Stimulated activated CD8-positive, alpha-beta memory T cell treated with anti-CD3 and anti-CD28 coated beads, Interleukin-15, amount 100 ng/mL, for 4 hours (primary cell): ENCODE measurements at places on chromosomes 4 and X.
A peak's percentile ranks its signal among the peaks of the same experiment; 100 is the strongest.

DNA sequence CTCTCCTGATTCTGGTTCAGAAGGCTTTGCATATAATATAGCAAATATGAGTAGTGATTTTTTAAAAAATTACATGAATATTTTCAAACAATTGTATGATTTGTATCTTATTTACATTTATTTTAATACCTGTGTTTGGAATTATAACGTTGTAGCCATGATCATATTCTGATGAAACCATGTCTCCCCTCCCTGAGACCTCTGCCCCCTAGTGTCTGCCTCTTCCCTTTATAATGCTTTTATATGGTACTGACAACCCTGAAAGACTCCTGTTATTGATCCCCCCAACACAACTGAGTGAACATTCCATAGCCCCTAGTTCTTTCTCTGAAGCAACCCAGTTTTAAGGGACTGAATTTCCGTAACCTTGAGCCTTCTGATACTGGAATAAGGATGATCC is 187.4 kb downstream of the SOX3 start:
- DNase-seq = no peak

DNA sequence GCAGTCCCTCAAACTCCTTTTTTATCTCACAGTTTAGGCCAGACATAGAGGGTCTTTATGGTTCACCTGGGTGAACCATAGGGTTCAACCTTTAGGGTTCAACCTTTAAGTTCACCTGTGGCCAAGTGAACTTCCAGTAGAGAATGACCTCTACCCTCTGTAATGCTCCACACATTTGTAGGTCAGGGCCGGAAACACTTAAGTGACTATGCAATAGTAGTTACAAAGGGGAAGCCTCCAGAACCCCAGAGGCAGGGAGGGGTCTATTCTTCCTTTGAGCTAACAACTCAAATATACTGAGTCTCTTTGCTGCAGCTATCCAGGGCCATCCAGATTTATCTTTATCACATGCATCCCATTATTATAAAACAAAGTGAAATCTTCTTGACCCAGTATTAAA is 100.0 kb downstream of the LARP1B start:
- no peak for DNase-seq

DNA sequence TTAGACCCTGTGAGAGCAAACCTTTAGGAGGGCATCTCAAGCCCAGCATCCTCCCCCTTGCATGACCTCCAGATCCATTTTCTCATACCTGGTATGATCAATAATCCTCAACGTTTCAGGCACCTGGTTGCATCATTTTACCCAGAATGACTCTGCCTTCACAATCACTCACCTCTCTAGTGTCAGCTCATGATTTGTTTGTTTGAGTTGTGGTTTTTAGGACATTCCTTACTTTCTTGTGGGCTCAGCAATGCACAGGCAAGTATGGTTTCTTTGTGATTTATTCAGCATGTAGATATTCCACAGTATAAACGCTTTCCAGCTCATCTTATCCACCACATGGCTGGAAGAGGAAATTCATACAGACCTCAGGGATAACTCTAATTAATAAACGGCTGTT is 93.6 kb upstream of the CPEB2 start:
- no peak for DNase-seq

- no peak for DNase-seq
Observed at GRCh38 chr4:145805490-145805889, 125.5 kb downstream of the C4orf51 start.

DNA sequence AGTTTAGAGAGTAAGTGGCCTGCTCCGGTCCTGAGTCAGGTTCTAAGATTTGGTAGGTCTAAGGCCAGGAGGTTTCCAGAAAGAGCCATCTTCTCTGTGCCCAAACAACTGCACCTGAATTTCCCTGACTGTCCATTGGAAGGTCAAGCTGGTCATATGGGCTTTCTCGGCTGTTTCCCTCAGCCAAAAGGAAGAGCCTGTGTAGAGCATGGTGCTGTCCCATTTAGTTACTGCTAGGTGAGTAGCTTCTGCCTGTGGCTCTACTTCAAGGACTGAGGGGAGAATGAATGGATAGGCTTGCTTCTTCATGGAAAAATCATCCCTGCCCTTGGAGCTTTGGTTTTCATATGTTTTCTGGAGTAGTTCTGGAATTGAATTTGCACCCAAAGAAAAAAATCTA is 33.7 kb downstream of the NHSL2 start:
- no peak for DNase-seq

DNA sequence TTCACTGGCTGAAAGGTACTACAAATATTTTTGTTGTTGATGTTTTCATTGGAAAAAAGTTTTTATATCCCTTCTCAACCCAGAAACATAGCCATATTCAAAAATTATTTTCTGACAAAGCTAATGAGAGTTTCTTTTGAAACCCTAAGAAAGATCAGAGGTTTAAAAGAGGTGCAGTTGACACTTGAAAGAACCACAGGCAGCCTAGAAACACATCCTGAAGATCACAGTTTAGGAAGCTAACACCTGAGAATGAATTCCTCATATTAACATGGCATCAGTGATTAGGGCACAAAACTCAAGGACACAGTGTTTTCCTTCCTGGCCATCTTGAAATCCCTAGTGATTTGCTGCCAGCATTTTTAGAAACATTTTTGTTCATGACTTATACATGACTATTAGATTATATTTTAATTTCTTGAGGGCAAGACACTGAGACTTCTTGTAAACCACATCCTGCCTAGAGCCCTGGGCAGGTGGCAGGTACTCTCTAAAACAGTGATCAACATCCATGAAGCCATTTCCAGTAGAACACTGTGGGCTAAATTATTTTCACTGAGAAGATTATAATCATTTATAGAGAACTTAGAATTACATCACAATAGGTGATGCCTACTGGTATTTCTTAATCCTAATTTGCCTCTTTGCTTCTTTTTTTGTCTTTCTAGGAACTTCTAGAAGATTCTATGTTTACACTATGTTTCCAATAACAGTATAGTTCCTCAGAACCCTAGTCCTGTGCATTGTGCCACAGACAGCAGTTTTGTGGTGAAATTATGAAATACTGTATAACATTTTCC is 80.0 kb downstream of the ARSJ start:
- peak; percentile 14 for DNase-seq

- DNase-seq = no peak
Observed at GRCh38 chr4:125421547-125421946, 106.8 kb downstream of the FAT4 start.

DNA sequence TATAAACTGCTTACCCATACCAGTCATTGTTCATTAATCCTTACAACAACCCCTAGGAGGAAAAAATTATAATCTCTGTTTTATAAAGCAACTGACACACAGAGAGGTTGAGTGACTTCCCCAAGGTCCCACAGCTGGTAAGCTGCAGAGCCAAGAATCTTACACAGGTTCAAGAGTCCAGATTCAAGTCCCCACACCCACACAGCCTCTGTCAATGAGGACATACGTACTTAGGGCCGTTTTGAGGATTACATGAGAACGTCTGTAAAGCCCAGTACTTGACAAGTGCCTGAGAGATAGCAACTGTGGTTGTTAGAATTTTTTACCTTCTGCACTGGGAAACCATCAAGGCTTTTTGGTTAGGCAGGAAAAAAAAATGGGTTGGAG is 556 bp upstream of the SLC25A43 start:
- no peak for DNase-seq

- DNase-seq = no peak
Observed at GRCh38 chr4:7485096-7485495, 50.4 kb upstream of the PSAPL1 start.

- DNase-seq = no peak
Observed at GRCh38 chrX:36501169-36501702, 506.9 kb upstream of the FAM47C start.

DNA sequence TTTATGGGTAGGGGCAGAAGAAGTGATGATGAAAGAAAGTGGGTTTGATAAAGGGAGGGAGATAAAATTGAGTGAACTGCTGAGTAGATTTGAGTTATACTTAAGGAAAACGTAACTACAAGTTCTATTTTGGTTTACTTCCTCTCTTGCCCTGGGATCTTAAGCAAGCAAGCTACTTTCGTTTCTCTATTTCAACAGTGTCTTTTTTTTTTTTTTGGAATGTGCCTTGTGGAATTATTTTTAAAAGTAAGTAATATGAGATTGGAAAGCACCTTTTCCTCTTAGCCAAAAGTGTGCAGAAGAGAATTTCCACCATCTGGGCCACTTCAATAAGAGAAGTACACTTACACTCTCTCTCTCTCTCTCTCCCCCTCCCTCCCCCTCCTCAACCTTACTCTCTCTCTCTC is 16.0 kb upstream of the C4orf36 start:
- no peak for DNase-seq

- DNase-seq = no peak
Observed at GRCh38 chr4:105815701-105816100, 79.6 kb upstream of the NPNT start.

DNA sequence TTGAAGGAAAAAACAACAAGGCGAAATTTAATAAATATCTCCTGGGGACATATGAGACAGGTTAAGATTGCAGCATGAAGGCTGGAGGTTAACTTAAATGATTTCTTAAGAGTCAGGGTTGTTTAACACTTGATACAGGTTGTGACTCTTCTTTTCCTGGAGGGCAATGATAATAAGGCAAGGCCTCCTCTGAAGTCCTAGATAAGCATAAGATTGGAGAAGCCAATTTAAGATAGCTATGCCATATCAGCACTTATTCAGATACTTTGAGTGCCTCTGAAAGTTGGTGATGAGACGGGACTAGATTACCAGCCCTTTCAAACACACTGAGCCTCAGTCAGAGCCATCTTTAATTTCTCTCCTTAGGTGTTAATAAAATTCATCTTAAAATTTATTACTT is 350.8 kb downstream of the FBXO8 start:
- no peak for DNase-seq

GRCh38 chr4:165504184-165504583 is 125.4 kb downstream of the CPE start:
- no peak for DNase-seq

- no peak for DNase-seq
Observed at GRCh38 chr4:6116696-6117285, 83.6 kb downstream of the JAKMIP1 start.

GRCh38 chr4:178296669-178297068 is 854.4 kb upstream of the AGA start:
- no peak for DNase-seq
